ENCODE measurements at places on chromosomes 12 and 14.

- DNase-seq = no peak
These were observed 4.3 kb upstream of the AQP6 start for GRCh38 chr12:49968471-49968870.

DNA sequence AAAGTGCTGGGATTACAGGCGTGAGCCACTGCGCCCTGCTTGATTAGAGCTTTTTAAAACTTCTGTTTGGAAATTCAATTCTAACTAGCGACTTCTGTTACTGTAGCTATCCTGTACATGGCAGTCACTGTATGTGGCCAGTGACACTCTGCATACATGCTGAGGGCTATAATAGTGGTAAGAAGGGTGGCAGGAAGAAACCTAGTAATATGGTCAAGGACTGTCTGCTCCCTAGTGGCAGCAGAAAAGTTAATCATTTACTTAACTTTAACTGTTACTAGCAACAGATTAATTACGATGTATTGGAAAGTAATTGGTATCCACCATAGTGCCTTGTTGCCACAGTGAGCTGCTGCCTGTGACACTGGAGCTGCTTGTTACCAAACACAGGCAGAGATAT lies 149.0 kb downstream of the KITLG start:
- DNase-seq = no peak

DNA sequence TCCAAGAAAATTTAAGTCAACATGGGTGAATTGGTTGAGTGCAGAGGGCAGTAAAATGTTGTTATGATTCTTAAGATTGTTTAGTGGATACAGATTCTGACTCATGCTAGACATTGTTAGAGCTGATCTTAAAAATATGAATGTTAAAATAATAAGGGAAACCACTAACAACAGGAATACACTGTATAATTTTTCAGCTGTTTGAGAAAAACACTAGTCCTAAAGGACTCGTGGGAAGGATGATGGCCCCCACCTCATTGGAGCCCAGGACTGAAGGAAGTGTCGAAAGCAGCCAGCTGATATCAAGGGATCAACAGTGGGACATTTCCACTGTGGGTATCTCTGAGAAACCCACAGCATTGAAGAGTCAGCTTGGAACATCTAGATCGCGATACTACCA lies 82.9 kb upstream of the SCAF11 start:
- no peak for DNase-seq

- no peak for DNase-seq
These were observed 22.5 kb upstream of the C14orf132 start for GRCh38 chr14:96016501-96017160.

GRCh38 chr14:76772300-76773187 lies 11.3 kb downstream of the VASH1 start:
- no peak for DNase-seq

DNA sequence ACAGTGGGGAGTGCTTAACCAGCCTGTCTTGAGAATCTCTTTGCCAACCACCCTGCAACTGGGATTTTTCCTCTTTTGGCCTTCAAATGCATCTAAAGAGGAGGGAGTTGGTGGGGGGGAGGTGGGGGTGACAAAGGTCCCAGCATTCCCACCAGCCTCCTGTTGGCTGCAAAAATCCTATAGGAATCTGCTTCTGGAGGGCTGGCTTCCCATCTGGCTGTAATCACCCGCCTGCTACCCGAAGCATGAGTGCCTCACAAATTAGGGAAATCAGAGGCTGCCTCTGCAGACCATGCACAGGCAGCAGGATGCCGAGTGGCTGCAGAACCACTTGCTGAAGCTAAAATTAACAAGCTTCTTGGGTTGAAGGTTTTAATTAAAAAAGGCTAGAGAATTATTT lies 73.9 kb upstream of the WSCD2 start:
- no peak for DNase-seq

DNA sequence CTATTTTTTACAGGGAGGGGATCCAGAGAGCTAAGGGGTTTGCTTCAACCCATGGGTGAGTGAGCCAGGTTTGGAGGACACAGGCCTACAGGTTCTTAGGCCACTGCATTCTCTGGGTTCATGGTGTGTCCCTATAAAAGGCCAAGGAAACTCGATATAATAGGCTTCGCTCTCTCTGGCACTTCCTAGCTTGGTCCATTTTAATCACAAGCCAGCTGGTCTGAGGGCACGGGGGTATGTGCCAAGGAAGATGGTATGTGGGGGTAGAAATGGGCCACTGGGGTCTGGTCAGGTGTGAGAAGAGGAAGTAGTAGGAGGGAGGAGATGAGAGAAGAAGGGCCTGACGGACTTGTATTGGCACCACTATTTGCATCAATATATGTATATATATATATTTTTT lies 4.9 kb downstream of the ETV6 start:
- no peak for DNase-seq

DNA sequence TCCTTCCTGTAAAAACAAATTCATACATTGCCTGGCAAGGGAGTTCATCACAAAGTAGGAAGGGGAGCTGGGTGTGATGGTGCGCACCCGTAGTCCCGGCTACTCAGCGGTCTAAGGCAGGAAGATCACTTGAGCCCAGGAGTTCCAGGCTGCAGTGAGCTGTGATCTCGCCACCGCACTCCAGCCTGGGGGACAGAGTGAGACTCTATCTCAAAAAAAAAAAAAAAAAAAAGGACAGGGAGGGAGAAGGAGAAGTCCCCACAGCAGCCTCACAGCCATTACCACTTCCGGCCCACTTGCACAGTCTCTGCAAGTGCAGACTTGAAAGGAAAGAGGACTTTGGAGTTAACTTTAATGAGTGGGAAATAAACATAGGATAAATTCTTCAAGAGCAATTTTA lies 121.0 kb downstream of the FBXL14 start:
- no peak for DNase-seq

DNA sequence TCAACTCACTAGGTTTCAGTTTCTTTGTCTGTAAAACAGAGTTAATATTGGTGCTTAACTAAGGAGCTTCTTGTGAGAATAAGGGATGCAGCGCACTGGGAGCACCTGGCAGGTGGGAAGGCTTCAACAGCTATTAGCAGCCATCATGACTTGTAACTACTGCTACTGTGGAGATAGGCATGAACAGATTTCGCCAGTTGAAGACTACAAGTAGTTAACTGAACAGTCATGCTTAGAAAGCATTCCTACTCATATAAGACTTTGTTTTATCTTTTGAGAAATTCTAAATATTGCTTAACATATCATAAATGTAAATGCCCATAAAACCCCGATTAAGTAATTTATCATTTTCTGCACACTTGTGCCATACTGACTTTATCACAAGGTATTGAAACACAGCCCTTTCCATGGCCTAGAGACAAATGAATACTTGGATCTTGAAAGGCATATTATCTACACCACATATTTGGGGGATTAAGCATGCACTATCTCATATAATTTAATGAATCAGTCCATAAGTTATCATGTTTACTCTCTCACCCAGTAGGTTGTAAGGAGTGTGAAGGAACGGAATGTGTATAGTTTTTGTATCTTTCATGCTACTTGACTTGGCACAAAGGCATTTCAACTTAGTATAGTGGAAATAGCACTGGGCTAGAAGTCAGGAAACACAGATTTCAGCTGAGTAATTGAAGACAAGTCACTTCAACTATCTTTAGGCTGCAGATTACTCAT lies 16.1 kb downstream of the NTN4 start:
- DNase-seq = no peak

- no peak for DNase-seq
These were observed 111.7 kb downstream of the MYRFL start for GRCh38 chr12:69936766-69937165.

DNA sequence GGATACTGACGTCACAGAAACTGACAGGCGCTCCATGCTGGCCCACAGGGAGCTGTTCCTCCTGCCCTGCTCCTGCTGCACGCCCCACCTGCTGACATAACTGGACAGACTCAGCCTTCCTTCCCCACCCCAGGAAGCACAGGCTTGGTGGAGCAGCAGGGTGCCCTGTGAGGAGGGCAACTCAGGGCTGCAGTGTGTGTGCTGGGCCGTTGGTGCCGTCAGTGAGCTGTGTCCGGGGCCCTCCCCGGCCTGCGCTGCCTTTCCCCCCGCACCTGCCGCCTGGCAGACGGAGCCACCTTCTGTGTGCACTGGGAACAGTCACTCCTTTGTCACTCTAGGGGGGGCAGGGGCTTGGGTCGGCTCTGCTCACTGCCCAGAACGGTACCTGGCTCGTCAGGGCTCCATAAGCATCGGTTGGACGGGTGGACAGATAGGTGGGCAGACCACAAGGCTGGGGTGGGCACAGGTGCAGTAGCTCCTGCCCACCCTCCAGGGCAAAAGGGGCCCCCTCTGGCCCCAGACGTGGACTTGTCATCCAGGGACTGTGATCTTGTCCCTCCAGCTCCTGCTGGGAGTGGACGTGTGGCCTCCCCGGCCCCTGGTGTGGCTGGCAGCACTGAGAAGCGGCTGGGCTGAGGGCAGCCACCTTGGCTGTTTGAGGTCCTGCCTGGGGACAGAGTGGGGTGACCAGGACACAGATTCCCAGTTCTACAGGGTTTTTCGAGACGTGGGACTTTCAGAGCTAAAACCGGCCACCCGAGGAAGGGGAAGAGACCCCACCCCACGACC lies 32.8 kb downstream of the FBRSL1 start:
- no peak for DNase-seq

DNA sequence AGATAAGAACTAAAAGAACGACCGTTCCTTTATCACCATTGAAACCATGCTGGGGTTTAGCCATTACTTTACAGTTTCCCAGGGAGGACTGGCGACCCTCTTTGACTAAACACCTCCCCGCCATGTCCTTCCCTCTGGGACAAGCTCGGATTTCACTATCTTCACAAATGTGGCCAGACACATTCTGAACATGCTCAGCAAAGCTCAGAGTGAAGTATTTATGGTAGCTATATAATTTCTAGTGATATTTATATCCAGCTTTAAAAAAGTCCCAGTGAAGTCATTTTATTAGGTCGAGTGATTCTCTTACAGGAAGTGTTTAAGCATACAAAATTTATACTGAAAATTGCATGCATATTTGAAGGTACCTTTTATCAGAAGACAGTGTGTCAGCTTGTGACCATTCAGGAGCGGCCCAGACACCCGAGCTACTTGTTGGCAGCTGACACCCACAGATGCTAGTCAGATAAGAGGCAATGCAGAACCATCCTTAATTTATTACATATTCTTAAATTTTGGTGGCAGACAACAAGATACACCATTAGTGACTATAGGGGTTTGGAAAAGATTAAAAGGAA lies 36.8 kb downstream of the NIN start:
- no peak for DNase-seq

DNA sequence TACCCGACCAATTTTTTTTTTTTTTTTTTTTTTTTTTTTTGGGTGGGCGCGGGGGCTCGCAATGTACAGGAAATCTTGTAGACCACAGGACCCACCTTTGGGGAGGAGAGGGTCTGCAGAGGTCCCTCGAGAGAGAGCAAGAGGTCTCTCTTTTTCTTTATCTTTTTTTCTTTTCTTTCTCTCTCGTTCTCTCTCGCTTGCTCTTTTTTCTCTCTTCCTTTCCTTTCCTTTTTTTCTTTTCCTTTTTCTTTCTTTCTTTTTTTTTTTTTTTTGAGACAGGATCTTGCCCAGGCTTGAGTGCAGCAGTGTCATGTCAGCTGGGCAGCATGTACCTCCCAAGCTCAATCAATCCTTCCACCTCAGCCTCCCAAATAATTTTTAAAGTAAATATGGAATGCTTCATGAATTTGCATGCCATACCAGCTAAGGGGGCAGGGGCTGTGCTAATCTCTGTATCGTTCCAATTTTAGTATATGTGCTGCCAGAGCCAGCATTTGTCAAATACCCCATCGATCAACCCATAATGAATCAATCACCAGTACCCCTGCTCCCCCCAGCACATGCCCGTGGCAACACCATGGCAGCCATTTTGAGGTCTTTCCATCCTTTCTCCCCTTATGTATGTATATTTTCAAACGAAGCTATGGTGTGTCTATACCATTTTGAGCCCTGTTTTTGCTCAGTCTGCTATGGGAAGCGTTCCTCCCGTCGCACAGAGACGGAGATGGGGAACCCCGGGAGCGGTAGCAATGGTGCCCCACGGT lies 9.3 kb downstream of the PAPLN start:
- no peak for DNase-seq

DNA sequence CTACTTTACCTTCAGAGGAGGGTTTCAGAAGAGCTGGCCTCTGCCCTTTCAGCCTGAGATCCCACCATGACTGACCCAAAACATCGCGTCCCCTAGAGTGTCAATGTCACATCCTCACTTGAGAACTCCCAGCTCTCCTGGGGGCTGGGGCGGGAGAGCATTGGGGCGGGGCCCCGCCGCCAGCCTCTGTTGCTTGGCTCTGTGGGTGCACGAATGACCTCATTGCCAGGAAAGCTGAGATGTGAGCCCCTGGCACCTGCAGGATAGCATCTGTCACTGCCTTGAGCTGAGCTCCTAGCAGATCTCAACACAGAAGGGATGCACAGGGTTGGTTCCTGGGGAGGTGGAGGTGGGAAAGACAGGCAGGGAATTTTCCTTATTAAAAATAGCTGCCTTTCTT lies 20.6 kb upstream of the MYL2 start:
- DNase-seq = no peak

- no peak for DNase-seq
These were observed 391.0 kb downstream of the ZFP36L1 start for GRCh38 chr14:68401855-68402254.

GRCh38 chr12:85996280-85996679 lies 122.2 kb downstream of the NTS start:
- no peak for DNase-seq

- DNase-seq = no peak
These were observed 398.8 kb upstream of the RGS6 start for GRCh38 chr14:71533390-71533789.

DNA sequence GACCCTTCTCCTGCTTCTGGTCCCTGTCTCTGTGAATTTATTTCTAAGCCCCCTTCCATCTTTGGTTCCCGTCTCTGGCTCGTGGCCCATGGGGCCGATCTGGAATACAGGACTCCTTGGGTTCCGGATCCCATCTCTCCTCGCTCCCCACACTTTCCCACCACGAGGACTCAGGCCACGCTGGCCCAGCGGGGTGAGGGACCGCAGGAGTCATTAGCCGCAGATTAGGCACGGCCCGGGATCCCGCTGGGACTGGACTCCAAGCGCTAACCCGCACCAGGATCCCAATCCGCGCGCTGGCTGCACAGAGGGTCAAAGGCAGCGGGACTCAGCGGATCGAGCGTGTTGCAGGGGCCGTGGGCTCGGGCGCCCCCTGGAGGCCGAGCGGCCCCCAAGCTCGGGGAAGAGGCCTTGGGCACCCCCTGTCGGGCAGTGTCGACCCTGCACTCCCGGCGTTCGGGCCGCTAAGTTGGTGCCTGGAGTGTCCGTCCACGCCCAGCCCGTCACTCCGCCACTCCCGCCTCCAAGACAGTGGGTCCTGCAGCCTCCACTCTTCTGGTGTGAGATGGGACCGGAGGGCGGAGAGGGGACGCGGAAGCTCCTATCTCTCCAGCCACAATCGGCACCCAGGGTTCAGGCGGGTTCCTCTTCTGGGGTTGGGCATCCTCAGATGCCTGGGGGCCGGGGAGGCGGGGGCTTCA lies 9.5 kb downstream of the SHMT2 start:
- peak; percentile 79 for DNase-seq

- no peak for DNase-seq
These were observed 47.3 kb downstream of the CHGA start for GRCh38 chr14:92970271-92970670.

DNA sequence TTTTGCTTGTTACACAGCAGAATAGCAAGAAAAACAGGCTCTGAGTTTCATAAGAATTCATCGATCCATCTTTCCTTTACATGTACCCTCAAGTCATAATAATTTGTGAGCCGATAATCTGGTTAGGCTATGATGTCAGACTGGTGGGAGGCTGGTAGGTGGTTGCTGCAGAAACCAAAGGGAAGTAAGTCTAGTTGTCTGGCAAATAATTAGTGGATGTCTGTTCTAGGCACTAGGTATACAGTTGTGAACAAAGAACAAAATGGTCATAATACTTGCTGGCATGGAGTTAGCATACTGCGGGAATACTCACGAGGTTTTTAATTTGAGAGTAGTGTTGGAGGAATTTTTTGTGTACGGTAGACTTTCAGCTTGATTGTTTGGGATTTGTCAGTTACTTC lies 8.8 kb downstream of the SUSD6 start:
- no peak for DNase-seq

Data from skin of body (tissue), 3 donors.